Left cardiac atrium (tissue), 4 donors: ENCODE measurements at places on chromosomes 2 and 18. TPM values are rescaled to one million over a fixed set of nuclear protein-coding genes. Genes with fewer than 3 reads are reported as not detected.

Gene MAP4K3
- 31.2 TPM for total RNA-seq

Gene LDLRAD4
- total RNA-seq = 80.2 TPM

Gene DSG1
- total RNA-seq = 3.6 TPM

Gene ARHGAP15
- 8.7 TPM for total RNA-seq

GRCh38 chr2:226551522-226552250 is 247.9 kb downstream of the IRS1 start:
- DNase-seq = no peak

DNA sequence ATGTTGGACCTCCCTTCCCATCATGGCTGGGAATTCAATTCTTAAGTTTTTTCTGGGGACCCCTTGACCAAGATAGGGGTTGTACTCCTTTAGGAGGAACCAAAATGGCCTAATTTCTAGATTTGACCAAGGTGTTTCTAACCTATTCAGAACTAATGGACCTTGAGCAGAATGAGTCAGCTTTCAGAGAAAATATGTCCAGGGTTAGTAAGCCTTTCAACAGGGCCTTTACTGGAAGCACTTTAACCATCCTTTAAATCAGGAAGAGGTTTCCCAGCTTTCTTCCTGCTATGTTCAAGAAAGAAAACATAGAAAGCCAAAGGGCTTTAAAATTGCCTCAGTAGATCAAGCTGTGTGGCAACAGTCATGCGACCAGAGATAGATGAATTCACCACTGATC is 1184.9 kb upstream of the ACVR2A start:
- no peak for DNase-seq

DNA sequence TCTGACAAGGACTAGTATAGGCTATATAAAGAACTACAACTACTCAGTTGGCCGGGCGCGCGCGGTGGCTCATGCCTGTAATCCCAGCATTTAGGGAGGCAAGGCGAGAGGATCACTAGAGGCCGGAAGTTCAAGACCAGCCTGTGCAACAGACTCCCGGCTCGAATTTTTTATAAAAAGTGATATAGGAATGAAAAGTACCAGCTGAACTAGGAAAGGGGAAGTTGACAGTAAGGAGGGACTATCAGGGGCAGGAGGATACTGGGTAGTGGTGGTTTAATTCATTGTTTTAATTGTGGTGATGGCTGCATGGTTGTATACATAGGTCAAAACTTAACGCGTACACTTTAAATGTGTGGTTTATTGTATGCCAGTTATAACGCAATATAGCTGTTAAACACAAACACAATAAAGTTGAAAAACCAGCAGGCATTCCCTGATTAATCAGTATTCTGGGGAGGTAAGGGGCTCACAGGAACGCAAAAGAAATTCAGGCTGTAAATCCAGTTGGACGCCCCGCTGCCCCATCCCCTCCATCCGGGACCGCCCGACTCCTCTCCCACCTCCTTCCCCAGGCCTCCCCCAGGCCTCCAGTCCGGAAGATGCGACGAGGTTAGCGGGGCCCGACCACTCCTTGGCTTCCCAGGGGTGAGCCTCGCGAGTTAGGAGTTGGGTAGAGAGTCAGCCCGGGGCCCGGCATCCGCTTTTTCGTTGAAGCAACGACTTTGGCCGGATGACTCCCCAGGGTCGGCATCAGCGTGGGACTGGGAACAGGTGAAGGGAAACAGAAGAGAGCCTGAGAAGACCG is 746 bp upstream of the POLR1B start:
- peak; percentile 75 for DNase-seq

DNA sequence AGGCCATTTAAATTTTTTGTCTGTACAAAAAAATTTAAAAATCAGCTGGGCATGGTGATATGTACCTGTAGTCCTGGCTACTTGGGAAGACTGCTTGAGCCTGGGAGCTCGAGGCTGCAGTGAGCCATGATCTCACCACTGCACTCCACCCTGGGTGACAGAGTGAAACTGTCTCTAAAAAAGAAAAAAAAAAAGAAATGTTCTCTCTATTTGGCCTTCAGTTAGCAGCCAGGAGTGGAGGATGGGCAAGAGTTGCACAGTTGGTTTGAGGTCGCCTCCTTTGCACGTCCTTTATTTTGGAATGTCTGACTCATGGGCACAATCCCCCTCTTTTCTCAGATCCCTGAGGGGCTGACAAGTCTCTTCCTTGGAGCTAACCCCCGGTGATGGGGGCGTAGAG is 26.3 kb downstream of the ITM2C start:
- no peak for DNase-seq

DNA sequence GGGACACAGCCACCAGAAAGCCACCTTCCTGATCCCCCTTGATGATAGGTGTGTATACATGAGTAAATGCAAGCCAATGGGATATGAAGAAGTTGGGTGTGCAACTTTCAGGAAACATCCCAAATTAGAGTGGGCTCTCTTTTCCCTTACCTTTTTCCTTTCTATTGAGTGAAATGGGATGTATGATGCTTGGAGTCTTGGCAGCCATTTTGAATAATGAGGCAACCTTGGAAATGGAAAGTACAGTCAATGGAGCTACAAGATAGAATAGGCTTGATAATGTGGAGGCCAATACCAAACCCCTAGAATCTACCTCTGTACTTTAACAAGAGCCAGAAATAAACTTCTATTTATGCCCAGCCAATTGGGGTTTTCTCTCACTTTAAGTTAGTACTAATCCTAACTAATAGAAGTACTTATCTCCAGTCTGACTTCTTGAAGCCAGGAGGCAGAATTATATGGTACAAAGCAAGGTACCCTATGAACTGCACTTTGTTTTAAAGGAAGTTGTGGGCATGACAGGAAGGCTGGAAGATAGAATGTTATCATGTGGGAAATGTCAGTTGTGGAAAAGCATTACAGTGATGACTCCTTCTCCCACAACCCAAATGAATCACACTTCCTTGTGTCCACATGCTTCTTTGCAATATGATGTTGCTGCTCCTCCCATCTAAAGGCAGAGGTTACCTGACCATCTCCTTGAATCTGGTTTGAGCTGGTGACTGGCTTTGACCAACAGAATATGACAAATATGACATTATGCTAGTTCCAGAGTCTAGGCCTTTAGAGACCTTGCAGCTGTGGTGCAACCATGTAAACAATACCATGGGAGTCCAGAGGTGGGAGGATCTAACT is 12.9 kb upstream of the NABP1 start:
- DNase-seq = no peak

DNA sequence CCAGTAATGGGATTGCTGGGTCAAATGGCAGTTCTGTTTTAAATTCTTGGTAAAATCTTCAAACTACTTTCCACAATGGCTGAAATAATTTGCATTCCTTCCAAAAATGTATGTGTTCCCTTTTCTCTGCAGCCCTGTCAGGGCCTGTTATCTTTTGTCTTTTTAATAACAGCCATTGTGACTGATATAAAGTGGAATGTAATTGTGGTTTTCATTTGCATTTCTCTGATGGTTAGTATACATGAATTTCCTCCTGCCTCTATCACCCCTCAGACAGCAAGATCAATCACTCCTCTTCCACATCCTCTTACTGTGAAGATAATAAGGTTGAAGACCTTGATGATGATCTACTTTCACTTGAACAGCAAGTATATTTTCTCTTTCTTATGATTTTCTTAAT is 304.8 kb upstream of the FSIP2 start:
- no peak for DNase-seq

DNA sequence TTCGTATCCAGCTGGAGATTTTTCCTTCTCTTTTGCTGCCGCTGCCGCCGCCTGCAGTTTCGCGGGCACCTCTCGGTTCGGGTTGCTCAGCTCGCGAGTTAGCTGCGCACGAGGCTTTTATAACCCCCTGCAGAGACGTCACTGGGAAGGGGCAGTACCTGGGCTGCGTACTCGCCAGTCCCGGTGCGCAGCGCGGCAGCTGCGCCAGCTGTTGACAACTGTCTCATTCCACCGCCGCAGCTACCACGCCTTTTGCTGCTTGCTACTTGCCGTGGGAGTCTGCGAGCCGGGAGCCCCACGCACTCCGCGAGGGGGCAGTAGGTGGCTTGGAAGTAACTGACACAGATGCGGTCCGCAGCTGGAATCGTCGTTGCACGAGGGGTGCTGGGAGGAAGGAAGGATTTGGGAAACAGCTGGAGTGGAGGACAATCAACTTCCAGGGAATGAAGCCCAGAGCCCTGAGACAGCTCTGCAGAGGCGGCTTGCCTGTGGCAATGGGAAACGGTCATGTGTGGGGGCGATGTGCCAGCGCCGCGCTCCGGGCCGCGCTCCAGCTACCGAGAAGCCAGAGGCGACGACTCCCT is at the start of gene TACR1:
TACR1 (minus strand) TSS at position 93 of the 584 bp plus-strand sequence. CDS start 586 bp downstream, outside the sequence.
- peak; percentile 64 for DNase-seq

- DNase-seq = no peak
Observed at GRCh38 chr2:16100006-16100405, 159.7 kb downstream of the MYCN start.

GRCh38 chr2:110828330-110828729 is 96.0 kb downstream of the ACOXL start:
- no peak for DNase-seq

DNA sequence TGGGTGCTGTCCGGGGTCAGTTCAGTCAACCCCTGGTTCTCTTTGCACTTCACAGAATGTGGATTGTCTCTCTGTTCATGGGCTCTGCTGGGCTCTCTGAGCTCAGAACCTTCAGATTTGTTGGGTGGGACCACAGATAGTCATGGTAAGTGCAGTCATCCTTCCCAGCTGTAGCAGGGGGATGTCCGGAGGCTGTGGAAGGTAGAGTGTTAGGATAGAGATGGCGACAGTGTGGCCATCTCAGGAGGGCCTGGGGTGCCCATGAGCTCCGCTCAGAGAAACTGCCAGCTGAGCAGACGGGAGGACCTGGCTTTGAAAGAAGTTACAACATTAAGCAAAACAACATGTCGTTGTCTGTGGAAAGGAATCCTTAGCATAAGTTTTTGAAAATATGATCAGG is 149.8 kb downstream of the FAM210A start:
- DNase-seq = no peak

DNA sequence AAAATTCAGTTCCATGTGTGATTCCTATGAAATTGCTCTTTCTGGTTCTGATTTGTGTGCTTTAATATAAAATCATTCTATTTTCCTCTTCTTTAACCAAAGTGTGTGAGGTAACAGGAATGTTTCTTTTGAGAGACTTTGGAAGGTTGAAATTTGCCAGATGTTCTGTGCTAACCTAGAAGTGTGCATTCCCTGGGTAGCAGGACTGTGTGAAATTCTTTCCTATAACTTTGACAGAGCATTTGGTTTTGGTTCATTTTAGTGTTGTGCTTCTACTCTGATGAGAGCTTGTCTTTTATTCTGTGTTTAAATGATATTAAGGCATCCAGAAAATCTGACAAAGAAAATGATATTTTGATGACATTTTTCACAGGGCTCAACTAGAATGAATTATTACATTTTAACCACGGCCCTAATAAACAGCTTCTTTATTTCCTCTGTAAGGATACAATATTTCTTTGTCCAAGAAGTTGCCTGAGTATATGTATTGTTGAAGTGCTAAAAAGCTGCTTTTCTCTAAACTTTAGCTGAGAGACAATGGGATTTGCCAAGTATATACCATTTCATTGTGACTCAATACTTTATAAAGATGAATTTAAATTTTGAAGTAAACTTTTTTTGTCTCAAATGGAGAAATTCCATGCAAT is 34.7 kb upstream of the DLX1 start:
- DNase-seq = no peak
